ENCODE measurements at places on chromosomes 2 and 18.

- no peak for DNase-seq
These were observed 289.1 kb downstream of the TRIB2 start for GRCh38 chr2:13005761-13006335.

DNA sequence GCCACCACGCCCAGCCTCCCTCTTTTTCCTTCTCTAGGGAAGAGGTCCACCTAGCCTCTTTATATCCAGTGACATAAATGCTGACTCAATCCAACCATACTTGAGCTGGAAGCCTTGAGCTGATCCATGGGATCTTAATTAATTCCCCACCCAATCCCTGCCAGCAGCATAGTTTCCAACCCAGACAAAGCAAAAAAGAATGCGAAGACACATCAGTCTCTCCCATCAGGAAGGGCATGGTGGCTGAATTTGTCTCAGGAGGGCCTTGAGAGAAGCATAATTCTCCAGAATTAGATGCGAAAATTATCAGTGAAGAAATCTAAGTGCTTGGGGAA is 22.5 kb downstream of the CASP10 start:
- no peak for DNase-seq

DNA sequence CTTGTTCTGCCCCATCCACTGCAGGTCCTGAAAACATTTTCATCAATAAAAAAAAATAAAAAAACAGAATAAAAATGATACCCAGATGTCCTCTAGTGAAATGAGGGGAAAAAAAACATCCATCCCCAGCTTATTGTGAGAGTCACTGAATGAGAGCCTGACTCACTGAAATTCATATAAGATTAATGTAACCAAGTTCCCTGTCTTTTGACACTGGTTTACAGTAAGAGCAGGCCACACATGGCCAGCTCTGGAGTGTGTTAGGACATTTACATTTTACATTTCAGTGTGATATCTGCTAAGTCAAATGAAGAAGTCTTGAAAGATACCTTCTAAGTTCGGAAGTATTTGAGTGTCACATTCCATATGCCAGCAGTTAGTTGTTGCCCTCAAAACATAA is 21.1 kb upstream of the IL18R1 start:
- DNase-seq, result no peak

DNA sequence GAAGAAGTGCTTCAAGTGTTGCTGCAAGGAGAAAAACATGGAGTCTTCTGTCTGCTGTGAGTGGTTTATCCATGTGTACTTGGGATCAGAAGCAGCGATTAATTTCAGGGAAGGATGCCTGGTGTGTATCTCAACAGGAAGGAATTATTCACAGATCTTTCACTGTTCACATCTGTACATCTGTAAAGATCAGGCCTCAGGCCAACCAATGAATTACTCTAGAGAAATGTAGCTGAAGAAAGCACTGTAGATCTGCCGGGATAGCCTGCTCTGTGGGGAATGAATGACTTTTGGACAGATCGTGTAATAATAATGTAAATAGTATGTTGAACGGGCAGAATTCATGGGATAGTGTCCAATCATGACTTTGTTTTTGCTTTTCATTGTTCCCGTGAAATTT is 54.0 kb upstream of the SPP2 start:
- DNase-seq, result no peak

DNA sequence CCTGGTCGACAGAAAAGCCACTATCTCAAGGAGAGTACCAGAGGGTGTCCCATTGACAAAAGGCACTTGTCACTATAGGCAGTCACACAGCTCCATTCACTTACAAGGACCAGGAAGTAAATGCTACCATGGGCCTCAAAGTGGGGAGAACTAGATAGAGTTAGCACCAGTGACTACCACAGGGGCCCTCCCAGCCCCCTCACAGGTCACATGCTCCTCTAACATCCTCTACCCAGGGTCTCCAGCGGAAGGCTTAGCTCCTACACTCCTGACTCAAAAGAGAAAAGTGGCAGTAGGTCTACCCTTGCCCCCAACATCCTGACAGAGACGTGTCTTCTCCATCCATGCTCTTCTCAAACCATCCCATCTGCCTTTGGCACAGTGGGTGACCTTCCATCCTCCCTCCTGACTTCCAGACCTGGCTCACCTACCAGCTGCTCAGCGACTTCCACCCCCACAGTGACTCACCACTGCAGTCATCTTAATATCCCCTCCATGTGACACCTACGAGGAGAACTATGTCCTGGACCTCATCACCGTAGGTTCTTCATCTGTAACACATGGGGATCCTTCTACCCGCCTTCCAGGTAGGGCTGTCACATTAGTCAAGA is 5.6 kb upstream of the DNMT3A start:
- no peak for DNase-seq

GRCh38 chr2:60555066-60555782 is 1.8 kb upstream of the BCL11A start:
- DNase-seq, result no peak

- no peak for DNase-seq
These were observed 399.8 kb downstream of the CDH7 start for GRCh38 chr18:66150650-66151049.

All from LNCaP clone FGC (cell line).